Parietal lobe (tissue), 2 donors: ENCODE measurements at places on chromosomes 12 and 14. TPM values are rescaled to one million over a fixed set of nuclear protein-coding genes. Genes with fewer than 3 reads are reported as not detected.

The REM2 gene
- total RNA-seq, result 1.9 TPM

The SLCO1B1 gene
- total RNA-seq, result not detected

The GXYLT1 gene
- total RNA-seq, result 17.8 TPM

The CLBA1 gene
- total RNA-seq, result 12.5 TPM

The DLST gene
- 64.5 TPM for total RNA-seq

The NFE2 gene
- 0.63 TPM for total RNA-seq

The SH2B3 gene
- total RNA-seq, result 5.0 TPM

The C12orf60 gene
- total RNA-seq, result 1.3 TPM

The GLIPR1 gene
- total RNA-seq, result 0.94 TPM
